ENCODE measurements at places on chromosomes 4 and X.
A peak's percentile ranks its signal among the peaks of the same experiment; 100 is the strongest.

- no peak for DNase-seq
Observed at GRCh38 chrX:24133312-24133711, 16.2 kb upstream of the ZFX start.

GRCh38 chr4:133498149-133498548 lies 349.1 kb downstream of the PCDH10 start:
- DNase-seq = no peak

DNA sequence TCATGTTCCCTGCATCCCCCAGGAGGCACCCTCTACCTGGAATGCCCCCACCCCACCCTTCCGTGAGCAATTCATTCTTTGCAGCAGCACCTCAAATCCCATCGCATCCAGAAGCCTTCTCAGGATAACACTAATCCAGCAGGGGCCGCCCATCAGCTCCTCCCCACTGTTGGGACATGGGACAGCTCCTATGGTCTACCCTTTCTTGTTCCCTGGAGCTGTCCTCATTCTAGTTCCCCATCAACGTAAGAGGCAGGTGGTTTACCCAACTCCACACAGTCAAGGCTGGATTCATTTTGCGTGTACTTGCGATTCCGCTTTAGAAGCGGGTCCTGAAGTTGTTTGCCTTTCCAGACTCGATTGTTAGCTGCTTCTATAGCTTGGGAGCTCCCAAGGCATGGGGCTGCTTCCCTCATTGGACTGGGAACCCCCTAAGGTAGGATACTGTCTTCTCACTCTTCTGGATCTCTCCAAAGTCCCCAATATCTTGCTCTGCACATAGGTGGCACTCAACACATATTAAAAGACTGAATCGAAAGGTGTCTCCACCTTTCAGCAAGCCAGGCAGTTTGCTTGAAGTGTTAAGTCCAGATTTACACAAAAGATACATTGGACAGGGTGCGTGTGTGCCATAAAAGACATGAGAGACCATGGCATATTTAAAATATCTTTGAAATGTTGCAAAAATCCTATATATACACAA lies 942 bp upstream of the APLN start:
- DNase-seq = no peak

DNA sequence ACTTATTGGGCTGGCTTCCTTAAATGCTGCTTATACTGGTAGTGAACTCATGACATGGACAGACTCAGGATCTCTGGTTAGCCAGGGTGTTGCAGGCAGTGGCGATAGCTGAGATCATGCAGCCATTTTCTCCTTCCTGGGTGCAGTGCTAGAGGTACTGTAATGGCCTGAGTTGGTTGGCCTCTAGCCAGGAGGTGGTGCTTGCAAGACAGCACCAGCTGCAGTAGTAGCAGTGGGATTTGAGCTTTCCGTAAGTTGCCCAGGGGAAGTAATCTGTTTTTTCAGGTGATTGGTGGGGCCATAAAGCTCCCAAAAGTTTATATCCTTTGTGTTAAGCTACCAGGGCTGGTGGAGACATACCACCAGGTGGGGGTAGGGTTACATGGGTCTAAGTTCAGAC lies 45.1 kb upstream of the AADAT start:
- DNase-seq = no peak

GRCh38 chr4:186724058-186724863 lies 605 bp upstream of the FAT1 start:
- no peak for DNase-seq

- no peak for DNase-seq
Observed at GRCh38 chr4:130147641-130148040, 1051.7 kb downstream of the C4orf33 start.

DNA sequence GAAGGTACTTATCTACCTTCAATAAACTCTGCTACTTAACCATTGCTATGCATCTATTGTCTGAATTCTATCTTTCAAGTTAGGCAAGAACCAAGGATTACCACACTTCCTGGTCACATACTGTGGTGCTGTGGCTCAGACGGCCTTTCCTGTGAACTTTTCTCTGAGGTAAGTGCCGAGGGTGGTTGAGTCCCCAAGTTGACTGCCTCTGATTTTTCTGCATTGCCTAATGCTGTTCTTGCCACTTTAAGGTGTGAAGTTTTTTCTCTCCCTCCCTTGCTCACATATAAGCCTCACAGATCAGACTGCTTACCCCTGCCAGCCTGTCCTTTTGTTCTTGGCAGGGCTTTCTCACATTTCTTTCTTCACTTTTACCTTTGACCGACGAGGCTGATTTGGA lies 348.0 kb upstream of the POU3F4 start:
- DNase-seq = no peak

DNA sequence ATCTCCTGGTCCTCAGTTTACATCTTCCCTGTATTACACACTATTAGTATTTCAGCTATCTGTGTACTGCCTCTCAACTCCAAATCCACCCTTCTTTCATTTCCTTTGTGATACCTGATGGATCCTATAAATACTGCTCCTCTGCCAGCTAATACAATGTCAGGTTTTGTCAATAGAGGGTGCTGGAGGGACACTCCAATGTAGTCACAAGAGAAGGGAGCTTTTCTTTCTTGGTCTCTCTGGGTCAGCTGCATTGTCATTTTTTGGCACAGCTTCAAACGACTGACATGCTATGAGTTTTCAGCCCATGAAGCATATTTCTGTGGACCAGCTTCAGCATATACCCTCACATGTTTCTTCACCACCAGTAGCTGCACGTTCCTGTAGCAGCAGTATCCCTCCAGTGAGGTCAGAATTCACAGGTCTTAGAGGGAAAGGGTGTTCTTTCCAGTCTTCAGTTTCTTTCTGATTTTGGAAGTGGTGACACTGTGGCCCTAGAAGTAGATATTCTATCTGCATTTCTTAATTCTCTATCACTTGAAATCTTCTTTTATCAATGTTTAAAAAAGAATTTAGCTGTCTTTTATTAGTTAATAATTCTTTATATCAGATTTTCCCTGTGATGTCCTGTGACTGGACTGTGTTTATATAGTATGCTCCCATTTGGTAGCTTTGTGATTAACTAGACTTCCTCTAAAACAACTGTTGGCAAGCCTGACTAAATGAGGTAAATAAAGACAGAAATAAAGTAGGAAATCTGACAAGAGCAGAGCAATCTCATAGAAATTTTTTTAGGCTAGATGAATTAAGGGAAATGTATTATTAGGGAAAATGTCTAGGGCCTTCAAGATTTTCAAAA lies 60.6 kb downstream of the GABRA2 start:
- DNase-seq = no peak

GRCh38 chr4:8297141-8297601 lies 27.6 kb downstream of the HTRA3 start:
- no peak for DNase-seq

- DNase-seq = no peak
Observed at GRCh38 chr4:26700110-26700509, 116.2 kb downstream of the TBC1D19 start.

DNA sequence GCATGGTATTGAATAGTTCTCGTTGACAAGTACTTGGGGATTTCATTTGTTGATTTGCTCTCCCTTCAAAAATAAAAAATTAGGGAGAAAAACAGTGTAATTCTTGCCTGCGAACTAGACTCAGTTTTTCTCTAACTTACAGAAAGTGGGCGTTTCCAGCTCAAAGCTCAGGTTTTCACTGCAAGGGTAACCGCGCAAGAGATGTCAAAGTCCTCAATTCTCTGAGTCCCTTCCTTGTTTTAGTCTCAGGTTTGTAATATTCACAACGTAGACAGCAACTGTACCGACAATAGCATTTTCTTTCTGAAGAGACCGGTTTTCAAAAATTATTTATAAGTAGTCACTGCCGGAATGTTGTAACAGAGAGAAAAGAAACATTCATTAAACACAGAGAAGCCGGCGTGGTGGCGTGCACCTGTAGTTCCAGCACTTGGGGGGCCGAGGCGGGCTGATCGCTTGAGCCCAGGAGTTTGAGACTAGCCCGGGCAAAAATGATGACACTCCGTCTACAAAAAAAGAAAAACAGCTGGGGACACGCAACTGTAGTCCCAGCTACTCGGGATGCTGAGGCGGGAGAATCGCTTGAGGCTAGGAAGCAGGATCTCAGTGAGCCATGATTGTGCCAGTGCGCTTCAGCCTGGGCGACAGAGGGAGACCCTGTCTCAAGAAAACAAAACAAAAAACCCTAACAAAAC lies 774 bp downstream of the ZCCHC4 start:
- DNase-seq = no peak

- no peak for DNase-seq
Observed at GRCh38 chrX:1521459-1521956, 15.5 kb downstream of the P2RY8 start.

DNA sequence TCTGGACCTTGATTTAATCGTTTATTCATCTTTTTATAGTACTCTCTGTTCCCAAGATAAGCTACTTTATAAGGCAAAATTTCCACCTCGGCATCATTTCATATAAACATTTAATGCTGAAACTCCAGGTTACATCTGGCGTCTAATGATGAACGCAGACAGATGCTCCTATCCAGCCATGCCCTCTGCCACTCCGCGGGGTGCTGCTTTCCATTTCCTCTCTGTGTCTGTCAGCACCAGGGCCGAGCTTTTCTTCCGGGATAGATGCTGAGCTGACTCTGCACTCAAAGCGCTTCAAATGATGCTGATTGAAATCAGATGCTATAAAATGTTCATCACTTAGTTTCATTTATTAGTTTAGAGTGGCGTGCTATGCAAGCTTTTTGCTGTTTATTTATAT lies 80.5 kb upstream of the HELT start:
- DNase-seq = no peak

GRCh38 chrX:123337886-123338639 lies 154.0 kb downstream of the GRIA3 start:
- no peak for DNase-seq

DNA sequence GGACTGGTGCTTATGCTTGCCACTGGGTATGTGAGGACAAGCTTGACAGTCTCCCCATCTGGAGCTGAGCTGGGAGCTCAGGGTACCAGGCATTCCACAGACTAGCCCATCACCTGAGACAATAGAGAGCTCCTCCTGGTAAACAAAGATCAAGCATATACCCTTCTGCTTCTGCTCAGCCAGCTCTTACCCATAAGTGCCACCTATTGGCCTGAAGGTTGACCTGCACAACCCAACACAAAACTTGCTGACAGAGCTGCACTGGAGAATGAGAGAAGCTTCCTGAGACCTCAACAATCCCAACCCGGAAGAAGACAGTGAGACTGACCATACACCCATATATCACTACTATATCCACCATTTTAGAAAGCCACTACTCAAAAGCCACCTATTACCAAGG lies 1049.2 kb upstream of the INTU start:
- DNase-seq = no peak

DNA sequence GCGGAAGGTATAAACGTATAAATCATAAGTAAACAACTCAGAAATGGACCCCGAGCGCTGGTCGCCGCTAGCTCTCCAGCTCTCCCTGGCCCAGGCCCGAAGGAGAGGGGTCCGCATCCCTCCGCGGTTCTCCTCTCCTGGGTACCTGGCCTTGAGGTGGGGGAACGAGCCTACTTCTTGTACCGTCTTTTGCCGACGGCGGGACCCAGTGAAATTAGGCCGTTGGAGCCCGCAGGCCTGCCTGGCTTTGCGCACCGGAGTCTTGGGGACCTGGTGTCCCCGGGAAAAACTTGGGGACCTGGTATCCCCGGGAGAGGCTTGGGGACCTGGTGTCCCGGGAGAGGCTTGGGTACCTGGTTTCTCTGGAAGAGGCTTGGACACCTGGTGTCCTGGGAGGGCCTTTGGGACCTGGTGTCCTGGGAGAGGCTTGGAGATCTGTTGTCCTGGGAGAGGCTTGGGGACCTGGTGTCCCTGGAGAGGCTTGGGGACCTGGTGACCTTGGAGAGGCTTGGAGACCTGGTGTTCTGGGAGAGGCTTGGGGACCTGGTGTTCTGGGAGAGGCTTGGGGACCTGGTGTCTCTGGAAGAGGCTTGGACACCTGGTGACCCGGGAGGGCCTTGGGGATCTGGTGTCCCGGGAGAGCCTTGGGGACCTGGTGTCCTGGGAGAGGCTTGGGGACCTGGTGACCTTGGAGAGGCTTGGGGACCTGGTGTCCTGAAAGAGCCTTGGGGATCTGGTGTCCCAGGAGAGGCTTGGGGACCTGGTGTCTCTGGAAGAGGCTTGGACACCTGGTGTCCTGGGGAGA lies 12.0 kb downstream of the SHOX start:
- DNase-seq = no peak

DNA sequence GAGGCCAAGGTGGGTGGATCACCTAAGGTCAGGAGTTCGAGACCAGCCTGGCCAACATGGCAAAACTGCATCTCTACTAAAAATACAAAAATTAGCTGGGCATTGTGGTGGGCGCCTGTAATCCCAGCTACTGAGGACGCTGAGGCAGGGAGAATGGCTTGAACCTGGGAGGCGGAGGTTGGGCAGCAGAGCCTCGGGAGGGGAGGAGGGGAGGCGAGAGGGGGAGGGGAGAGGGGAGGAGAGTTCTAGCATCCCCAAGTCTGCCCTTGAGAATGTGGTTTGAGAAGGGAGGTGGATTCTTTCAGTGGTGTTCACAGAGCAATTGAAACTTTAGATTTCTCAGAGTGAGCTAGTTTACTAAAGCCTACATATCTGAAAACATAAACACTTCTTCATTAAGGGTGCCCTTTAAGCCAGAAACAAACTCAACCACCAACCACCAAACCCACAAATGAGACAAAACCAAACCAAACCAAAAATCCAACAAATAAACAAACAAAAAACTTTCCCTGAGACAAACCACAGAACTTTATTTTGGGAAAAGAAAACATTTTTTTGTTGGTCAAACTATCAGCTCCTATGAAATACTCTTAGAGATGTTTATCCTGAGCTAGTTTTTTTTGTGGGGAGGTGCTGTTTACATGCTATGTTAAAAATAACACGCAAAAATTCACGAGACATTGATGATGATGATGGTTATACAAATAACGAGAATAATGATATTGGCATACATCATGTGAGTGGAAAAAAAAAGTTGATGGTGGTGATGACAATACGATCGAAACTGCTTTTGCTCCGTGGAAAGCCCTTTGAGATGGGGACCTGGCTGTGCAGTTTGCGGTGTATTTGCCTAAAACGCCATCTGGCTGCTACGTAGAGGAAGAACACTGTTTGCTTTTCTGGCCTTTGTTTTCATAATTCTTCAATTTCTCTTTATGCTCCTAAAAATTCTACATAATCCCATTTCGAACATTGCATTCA lies 98.2 kb upstream of the PRKX start:
- DNase-seq = peak; percentile 24

DNA sequence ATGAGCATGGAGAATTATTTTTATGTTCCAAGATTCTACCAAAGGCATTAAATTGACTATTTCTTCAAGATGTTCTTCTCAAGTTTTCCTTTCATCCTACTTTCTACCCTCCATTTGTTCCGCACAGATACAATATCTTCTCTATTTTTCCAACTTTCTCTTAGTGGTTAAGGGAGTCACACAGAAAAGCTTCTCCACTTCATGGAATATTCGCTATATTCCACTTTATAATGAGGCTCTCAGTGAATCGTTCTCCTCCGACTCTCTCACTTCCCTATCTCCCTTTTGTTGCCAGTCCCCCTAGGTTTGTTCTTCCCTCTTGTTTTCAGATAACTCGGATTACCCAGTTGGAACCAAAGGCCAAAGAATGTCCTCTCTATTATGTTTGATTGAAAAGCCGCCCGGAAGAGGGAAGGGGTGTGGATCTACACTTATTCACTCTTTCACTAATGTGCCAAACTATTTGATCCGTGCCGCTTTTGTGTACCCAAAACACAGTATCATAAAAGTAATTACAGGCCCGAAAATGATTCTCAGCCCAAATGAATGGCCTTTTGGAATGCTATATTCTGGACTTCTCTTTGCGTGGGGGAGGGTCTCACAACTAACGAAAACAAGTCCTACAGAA lies 1.2 kb downstream of the SH3D19 start:
- no peak for DNase-seq
